Vagina (tissue), 2 donors: ENCODE measurements at places on chromosomes 12 and 14.

- peak; percentile 58 for DNase-seq
Measured at GRCh38 chr12:1533602-1534304, 60.6 kb downstream of the FBXL14 start.

- DNase-seq = peak; percentile 77
Measured at GRCh38 chr14:92460916-92461579, 52.5 kb upstream of the RIN3 start.

GRCh38 chr12:3523728-3524127 lies 32.7 kb downstream of the PRMT8 start:
- no peak for DNase-seq

DNA sequence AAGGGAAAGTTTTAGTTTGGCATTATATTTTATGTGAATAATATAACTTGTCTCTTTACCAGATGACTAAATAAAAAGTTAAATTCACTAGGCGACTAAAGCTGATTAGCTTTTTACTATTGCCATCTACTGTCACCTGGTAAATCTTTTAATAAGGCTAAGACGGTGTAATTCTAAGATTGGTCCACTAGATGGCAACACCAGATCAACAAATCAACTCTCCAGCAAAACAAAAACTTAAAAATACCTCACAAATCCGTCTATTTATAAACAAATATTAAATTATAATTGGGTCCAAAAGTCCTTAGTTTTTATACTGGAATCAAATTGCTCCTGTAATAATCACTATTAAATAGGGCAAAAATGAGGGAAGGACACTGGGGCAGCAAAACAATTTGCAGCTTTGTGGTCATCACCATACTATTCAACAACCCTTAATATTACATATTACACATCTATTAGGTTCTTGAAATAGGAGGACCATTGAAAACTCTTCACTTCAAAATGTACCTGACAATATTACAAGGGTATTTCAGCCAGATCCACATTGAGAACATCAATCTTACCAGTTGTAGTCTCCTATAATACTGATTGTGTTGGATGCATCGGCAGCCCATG lies 47.9 kb downstream of the GALC start:
- DNase-seq = no peak

- DNase-seq = no peak
Measured at GRCh38 chr14:95891742-95892141, 15.1 kb downstream of the TUNAR start.
